Left lung (tissue), 14 donors: ENCODE measurements at places on chromosomes 1 and 21. TPM values are rescaled to one million over a fixed set of nuclear protein-coding genes. Genes with fewer than 3 reads are reported as not detected.

- H3K4me3 ChIP-seq: no peak overlapping the region
- H3K27me3 ChIP-seq: no peaks in the 10 kb centered on the region
- H3K36me3 ChIP-seq: no peaks in the 10 kb centered on the region
- H3K4me1 ChIP-seq: no peaks in the 10 kb centered on the region
- DNase-seq: no peak
Observed at GRCh38 chr1:198605406-198605805, 33.4 kb upstream of the PTPRC start.

- no peak overlapping the region for H3K4me3 ChIP-seq
- no peak for DNase-seq
- H3K4me1 ChIP-seq: no peaks in the 10 kb centered on the region
- no peaks in the 10 kb centered on the region for H3K36me3 ChIP-seq
- no peak overlapping the region for H3K27ac ChIP-seq
Observed at GRCh38 chr1:159315381-159315780, 13.2 kb downstream of the FCER1A start.

GRCh38 chr1:68173283-68173935, 58.9 kb downstream of the WLS start:
- H3K4me3 ChIP-seq: no peak overlapping the region
- peaks cover 30% of the 10 kb centered on the region for H3K4me1 ChIP-seq
- H3K27me3 ChIP-seq: no peaks in the 10 kb centered on the region
- DNase-seq: no peak

DNA sequence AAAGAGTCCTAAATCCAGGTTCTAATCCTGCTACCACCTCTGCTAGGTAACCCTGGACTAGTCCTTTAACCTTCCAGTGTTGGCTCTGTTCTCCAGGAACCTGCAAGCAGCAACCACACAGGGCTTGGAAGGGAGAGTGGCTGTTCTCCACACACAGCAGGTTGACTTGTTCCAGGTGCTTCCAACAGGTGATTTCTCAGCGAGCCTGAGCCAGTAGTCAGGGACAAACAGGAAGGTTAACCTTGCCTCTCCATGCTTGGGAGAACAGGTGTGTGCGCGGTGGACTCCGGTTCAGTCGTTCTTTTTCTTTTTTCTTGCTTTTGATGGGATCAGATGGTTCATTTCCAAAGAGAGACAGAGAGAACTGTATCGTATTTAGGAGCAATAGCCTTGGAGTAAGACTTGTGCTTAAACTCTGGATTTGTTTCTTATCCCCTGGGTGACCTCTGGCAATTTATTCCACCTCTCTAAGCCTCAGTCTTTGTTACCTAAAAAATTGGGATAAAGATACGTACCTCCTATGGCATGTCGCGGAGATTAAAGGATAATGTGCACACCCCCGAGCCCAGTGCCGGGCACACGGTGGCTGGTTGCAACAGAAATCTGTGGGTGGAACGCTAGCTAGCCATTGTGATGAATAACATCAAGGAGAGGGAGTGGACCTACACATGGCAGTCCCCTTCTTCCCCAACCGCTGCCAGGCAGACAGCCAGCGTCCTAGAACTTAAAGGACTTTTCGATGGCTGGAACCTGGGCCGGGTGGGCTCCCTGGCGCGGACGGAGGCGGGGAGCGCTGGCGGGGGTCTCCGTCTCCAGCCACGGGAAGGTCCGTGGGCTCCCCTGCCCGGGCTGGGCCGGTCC, 583 bp upstream of the CACHD1 start:
- DNase-seq: no peak
- H3K36me3 ChIP-seq: no peaks in the 10 kb centered on the region
- H3K27me3 ChIP-seq: peaks cover 54% of the 10 kb centered on the region
- peak overlapping the region; percentile 60 for H3K4me3 ChIP-seq

DNA sequence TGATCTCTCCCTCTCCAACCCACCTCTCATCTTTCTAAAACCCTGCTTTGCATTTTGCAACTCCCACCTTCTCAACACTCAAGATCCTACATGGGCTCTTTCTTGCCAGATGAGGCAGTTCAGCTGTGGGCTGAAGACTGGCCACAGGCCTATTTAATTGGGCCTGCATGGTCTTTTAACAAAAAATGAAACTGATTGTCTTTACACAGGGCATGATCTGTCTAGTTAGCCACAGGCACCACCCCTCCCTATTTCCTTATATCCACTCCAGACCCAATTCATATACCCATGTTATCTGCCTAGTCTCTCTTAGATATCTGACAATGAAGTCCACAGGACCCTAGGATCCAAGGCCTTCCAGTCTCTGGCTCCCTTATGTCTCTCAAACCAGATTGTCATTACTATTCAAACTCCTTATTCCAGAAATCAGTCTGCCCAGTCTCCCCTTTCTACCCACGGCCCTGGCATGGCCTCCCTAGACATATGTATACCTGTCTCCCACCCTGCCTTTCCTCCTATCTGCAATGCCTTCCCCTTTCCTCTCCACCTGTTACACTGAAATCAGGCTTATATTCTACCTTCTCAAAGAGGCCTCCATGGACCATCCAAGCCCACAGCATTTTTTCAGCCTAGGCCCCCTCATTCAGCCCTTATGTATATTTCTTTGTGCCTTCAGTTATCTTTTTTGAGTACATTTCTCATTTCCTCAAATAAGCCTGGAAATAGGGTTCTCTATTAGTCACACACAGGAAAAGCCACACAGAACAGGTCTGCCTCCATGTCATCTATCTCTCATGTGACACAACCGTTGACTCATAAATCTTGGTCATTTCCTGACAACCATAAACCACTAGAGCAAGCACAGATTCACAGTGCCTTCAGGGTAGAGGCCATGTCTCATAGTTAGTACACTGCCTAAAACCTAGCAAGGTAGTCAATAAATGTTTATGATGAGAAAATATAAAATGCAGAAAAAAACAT, 39.0 kb downstream of the LPAR3 start:
- H3K36me3 ChIP-seq: no peaks in the 10 kb centered on the region
- no peak for DNase-seq
- peaks cover 10% of the 10 kb centered on the region for H3K4me1 ChIP-seq
- no peak overlapping the region for H3K4me3 ChIP-seq
- no peaks in the 10 kb centered on the region for H3K27me3 ChIP-seq
- H3K27ac ChIP-seq: peak overlapping the region; percentile 68

DNA sequence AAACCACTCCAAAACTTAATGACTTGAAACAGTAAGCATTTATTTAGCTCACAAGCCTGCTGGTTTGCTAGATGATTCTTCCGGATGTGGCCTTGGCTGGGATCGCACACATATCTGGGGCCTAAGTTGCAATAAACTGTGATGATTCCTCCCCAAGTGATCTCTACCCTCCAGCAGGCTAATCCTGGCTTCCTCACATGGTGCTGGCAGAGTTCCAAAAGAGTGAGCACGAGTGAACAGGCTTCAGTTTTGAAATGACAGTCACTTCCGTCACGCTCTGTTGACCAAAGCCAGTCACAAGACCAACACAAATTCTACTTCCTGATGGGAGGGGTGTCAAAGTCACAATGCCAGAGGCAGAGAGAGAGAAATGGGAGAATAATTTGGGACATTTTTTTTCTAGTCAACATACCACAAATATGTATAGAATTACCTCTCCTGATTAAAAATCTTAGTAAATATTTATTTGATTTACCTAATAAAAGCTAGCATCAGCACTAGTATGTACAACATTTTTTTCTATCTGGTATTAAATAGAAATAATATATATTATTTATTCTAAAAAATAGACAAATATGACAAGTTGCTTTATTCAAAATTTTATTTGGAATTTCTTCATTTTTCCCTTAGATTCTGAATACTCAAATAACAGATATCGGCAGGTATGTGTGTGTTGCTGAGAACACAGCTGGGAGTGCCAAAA, 292.7 kb downstream of the TPR start:
- H3K36me3 ChIP-seq: no peaks in the 10 kb centered on the region
- peak; percentile 74 for DNase-seq
- H3K27me3 ChIP-seq: no peaks in the 10 kb centered on the region
- H3K27ac ChIP-seq: peak overlapping the region; percentile 46
- peaks cover 9% of the 10 kb centered on the region for H3K4me1 ChIP-seq
- no peak overlapping the region for H3K4me3 ChIP-seq

DNA sequence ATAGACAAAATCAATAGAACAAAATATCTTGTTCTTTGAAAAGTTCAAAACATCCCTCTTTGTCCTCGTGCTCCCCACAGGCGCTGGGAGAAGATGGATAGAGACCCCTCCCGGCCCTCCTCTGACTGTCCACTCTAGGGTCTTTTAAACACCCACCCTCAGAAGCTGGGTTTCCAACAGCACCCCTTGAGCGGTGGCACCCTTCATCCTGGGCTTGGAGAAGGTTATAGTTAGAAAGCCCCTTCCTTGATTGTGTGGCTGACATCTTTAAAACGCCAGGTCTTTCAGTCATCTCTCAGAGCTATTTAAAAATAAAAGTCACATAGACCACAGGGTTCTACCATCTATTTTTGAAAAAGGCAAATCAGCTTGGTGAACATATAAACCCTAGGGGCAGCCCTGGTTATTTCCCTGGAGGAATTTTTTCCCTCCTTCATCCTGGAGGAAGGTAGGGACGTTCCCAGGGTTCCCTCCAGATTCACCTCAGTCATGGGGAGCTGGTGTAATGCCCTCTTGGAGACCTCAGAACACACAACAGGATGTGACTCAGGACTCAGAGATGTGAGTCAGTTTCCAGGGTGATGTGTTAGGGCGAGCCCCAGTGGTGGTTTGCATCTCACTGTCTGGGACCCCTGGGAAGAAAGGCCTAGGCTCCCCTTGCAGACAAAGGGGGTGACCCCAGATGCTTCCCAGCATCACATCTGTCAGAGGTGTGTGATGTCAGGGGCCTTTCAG, 138.5 kb downstream of the CLIC6 start:
- peaks cover 47% of the 10 kb centered on the region for H3K36me3 ChIP-seq
- peaks cover 97% of the 10 kb centered on the region for H3K4me1 ChIP-seq
- DNase-seq: no peak
- H3K4me3 ChIP-seq: no peak overlapping the region
- H3K27me3 ChIP-seq: no peaks in the 10 kb centered on the region

Gene OR10Z1
- 0.21 TPM for polyA plus RNA-seq

Gene SGIP1
- 10.2 TPM for polyA plus RNA-seq
